ENCODE measurements at places on chromosomes 12 and 14. TPM values are rescaled to one million over a fixed set of nuclear protein-coding genes. Genes with fewer than 3 reads are reported as not detected.

- H3K4me3 ChIP-seq: no peak overlapping the region
- no peak for DNase-seq
- H3K27ac ChIP-seq: no peak overlapping the region
- H3K4me1 ChIP-seq: no peaks in the 10 kb centered on the region
Measured at GRCh38 chr12:15829255-15829654, 40.1 kb upstream of the EPS8 start.

DNA sequence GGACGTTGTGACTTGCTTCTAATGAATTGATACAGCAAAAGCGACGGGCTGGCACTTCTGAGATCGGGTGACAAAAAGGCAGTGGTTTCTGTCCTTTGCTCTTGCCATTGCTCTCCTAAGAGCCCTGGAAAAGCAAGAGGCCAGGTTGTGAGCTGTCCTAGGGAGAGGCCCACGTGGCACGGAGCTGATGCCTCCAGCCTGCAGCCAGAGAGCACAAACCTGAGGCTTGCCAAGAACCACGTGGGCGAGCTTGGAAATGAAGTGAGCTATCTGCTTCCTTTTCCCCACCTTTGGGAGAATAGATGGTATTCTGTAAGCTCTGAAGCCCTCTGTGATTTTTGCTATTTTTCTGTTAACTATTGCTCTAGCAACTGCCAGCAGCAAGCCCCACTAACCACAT, 26.4 kb upstream of the NOS1 start:
- no peak overlapping the region for H3K4me3 ChIP-seq
- no peak for DNase-seq
- H3K36me3 ChIP-seq: no peaks in the 10 kb centered on the region
- H3K27me3 ChIP-seq: peaks cover 2% of the 10 kb centered on the region

DNA sequence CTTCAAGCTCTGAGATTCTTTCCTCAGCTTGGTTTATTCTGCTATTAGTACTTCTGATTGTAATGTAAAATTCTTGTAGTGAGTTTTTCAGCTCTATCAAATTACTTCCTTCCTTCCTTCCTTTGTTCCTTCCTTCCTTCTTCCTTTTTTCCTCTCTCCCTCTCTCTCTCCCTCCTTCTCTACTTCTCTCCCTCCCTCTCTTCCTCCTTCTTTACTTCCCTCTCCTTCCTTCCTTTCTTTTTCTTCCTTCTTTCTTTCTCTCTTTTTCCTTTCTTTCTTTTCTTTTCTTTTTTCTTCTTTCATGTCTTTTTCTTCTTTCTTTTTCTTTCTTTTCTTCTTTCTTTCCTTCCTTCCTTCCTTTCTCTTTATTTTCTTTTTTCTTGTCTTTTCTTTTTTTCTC, 565.2 kb upstream of the STXBP6 start:
- H3K4me1 ChIP-seq: no peaks in the 10 kb centered on the region
- no peak overlapping the region for H3K4me3 ChIP-seq
- no peak overlapping the region for H3K27ac ChIP-seq
- H3K36me3 ChIP-seq: no peaks in the 10 kb centered on the region
- H3K27me3 ChIP-seq: no peaks in the 10 kb centered on the region

GRCh38 chr12:80936642-80937390, 918 bp downstream of the LIN7A start:
- no peaks in the 10 kb centered on the region for H3K36me3 ChIP-seq
- DNase-seq: no peak
- H3K27me3 ChIP-seq: peaks cover 23% of the 10 kb centered on the region
- H3K4me1 ChIP-seq: no peaks in the 10 kb centered on the region
- H3K27ac ChIP-seq: no peak overlapping the region

DNA sequence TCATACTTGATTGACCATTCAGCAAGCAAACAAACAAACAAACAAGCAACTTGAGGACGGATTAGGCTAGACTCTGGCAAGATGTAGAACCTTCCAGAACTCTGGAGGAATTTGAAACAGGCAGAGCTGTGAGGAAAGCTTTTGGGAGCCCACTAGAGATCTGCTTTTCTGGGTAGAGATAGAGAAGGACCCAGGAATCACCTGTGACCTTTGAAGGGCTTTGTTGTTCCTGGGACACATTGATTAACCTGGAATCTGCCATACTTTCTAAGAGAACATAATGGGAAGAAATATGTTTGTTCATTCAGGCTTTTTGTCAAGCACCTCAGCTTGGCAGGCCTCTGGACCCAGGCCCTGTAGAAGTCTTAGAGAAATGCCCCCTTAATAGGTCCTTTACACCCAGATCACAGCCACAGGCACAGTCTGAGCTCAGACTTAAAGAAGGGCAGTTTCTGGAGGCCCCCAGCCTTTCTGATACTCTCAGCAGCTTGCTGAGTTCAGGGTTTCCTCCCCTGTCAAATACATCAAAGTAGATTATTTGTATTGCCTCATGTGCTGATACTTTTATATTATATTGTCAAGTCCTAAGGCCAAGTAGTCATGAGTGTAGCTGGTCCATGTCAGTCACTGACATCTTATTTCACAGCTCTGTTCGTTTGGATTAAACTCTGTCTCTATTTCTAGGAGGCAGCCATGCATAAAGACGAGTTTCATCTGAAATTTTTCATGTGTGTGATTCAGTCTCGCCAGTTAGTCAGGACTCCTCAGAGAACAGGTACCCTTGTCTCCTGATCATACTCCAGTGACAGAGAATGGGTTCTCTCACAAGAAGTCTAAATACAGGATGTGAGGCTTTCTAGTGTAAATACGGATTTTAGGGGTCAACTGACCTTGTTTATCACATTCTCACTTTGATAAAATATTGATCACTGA, 1.1 kb upstream of the SENP1 start:
- H3K27ac ChIP-seq: peak overlapping the region; percentile 99
- peaks cover 25% of the 10 kb centered on the region for H3K4me1 ChIP-seq
- no peak for DNase-seq
- peak overlapping the region; percentile 94 for H3K4me3 ChIP-seq

RTL1 gene
- polyA plus RNA-seq: not detected
